ENCODE measurements at places on chromosomes 1 and 21.

- peak; percentile 68 for DNase-seq
Measured at GRCh38 chr1:65059930-65060538, 88.0 kb upstream of the AK4 start.

DNA sequence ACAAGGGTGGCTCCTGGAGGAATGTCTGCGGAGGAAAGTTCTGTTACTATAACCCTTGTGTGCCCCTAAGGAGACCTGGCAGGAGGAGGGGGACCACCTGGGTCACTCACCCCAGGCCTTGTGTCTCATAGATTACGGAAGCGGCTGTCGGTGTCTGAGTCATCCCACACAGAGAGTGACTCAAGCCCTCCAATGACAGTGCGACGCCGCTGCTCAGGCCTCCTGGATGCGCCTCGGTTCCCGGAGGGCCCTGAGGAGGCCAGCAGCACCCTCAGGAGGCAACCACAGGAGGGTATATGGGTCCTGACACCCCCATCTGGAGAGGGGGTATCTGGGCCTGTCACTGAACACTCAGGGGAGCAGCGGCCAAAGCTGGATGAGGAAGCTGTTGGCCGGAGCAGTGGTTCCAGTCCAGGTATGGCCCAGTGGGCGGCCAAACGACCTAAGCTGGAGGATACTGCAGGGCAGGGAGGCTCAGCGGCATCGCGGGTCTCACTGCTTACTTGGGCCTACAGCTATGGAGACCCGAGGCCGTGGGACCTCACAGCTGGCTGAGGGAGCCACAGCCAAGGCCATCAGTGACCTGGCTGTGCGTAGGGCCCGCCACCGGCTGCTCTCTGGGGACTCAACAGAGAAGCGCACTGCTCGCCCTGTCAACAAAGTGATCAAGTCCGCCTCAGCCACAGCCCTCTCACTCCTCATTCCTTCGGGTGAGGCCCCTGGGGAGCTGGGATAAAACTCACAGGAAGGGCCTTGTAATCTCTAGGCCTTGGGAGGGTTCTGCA is 101.4 kb downstream of the PIK3R3 start:
- DNase-seq = peak; percentile 37

DNA sequence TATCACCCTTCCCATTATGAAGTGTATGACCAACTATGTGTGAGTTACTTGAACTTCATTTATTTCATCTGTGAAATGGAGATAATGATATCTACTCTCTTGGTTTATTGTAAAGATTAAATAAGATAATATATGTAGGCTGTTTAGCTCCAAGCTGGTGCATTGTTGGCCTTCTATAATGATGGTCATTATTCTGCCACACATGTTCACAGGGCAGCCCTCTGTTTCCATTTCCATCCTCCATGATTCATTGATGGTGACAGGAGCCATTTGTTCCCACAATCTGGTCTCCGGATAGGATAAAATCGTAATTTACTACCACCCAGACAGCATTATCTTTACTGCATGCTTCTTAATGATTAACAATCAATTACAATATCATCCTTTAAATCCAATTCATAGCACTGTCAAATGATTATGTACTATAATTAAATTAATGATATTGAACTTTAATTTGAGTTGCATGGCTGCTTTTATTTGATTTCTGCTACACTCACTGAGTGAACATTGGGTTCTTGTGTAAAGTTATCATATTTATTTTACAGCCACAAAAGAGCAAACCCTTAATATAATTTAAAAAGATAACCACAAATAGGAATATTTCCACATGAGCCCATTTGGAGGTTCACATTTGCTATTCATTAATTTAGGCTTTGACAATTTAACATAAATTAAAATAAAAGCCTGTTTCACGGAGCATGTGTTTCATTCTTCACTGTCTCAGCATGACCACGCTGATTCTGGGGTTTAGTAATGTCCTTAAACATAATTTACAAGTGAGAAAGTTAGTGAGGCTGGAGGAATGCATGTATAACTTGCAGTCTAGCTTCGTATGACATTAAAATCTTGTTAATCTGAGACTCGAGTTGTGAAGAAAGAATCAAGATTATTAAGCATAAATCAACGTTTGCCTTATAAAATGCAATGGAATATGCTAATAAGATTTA is 596.4 kb upstream of the ZRANB2 start:
- no peak for DNase-seq

GRCh38 chr1:43835082-43836021 is 98.2 kb upstream of the ARTN start:
- DNase-seq = peak; percentile 90

GRCh38 chr1:92975551-92976232 is 14.4 kb upstream of the DIPK1A start:
- no peak for DNase-seq

- no peak for DNase-seq
Measured at GRCh38 chr21:34609244-34609932, 5.5 kb downstream of the RCAN1 start.

DNA sequence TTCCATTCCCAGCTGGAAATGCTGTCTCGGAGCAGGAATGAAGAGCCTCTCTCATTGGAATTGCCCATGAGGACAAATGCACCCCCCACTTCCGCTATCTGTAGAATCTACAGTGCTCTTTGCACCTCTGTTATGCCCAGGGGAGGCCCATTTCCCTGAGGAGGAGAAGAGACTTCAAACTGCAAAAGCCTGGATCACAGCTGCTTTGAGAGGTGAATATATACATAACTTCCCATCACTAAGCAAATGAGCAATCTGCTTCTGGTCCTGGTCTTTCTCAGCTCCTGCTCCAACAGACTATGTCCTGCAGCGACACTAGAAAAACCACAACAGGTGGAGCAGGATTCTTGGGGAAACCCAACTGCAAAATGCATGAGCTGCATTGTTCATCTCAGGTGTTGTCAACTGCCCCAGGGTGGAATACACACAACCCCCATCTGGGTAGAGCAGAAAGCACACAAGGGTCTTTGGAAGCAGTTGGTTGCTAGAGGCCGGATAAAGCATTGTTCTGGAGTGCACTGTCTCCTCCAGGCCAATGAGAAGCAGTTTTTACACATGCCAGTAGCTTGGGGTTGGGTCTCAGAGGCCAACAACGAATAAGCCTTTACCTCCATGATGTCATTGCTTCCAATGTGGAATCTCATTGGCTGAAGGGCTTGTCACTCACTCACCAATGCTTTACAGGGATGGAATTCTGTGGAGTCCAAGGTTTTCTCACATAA is 67.7 kb upstream of the RAB4A start:
- DNase-seq = peak; percentile 71

DNA sequence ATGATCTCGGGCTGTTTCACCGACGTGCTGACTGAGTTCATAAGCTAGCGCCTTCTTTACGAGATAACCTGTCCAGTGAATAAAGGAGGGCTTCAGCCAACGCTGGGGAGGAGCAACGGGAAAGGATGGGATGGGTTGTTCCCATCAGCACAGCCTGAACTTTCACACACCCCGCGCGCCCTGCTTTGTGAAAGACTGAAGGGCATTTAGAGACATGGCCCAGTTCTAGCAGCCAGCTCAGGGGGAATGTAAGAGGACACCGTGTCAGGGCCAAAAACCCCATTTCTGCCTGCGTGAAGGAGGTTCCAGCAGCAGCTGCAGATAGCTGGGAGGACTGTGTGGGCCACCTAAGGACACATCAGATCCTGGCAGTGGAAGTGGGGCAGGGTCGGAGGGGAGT is 255.1 kb upstream of the RAB4A start:
- no peak for DNase-seq

DNA sequence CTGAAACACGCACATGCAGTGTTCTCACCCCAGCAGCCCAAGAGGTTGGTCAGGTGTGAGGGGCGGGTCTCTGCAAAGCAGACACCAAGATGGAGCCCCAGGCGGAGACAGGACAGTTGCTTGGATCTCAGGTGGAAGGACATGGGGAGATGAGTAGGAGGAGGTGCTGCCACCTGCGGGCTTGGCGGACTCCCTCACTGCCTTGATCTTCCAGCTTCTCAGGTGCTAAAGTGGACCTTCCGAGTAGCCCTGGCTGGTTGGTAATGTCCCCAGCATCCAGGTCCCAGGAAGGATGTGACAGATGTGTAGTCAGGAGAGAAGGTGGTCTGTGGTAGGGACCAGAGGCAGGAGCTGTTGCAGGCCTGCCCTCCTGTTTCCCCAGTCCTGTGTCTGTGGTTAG is 114.1 kb downstream of the AJAP1 start:
- no peak for DNase-seq

Data from fibroblast of mammary gland (primary cell).